ENCODE measurements at places on chromosomes 13 and 19.

- no peak for DNase-seq
Observed at GRCh38 chr13:66362485-66362884, 867.7 kb downstream of the PCDH9 start.

GRCh38 chr13:110425444-110425780 is 118.3 kb downstream of the COL4A2 start:
- DNase-seq = no peak

DNA sequence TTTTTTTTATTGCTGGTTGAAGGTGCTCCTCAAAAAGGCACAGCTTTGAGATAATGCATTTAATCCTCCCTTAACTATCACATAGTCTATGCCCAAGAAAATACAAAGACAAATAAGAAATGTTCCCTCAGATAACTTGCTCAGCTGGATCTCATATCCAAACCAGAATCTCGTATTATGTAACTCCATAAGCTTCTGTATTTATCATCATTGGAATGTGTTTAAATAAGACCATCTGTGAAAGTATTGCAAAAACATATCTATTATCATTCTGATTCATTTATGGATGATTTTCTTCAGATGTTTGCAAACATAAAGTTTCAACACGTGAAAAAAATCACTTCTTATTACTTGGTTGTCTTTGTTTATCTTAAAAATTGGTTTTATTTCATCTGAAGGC is 190.9 kb downstream of the IRS2 start:
- no peak for DNase-seq

DNA sequence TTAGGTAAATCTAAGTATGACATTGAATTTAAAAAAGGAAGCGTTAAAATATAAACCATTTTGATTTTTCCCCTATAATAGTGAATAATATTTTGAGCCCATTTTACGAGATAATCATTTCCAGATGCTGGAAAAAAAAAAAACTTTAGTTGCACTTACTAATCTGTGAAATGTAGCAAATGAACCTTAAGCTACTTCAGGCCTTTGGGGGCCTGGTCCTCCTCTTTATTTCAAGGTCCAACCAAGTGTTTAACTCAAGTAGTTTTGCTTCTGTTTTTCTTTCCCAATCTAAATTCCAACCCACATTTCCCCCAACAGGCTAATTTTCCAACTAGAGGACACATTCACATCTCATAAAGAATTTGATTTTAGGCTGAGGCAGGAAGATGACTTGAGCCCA is 101.2 kb downstream of the TNFRSF19 start:
- no peak for DNase-seq

DNA sequence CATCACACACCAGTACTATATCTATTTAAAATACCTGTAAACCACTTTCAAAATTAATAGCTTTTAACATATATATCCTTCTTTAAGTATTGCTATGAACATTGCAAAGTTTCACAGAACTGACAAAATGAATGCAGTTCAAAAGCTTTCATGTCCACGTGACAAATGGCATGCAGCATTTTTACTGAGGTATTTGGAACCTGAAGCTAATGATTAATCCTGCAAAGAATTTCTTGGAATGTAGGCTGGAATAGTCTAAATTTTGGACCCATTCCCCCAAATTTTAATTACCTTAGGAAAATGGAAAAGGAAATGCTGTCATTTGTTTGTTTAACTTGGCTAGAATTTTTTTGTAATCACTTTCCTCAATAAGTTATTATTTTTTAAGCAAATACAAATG is 423.8 kb upstream of the GPC6 start:
- DNase-seq = no peak

DNA sequence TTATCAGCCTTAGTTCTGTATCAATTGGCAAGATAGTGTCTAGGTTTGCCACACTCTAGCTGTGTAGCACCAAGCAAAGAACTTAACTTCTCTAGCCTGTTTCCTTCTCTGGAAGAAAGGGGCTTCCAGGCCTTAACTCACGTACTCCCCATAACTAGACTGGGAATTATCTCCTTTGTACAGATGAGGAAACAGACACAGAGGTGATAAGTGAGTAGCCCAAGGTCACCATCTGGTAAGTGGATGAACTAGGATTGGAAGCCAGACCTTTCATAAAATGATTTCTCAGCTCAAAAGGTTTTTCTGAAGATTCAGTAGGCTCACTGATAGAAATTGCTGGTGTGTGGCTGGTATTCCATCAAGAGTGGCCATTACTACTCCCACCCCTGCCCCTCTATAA is 3.1 kb downstream of the ZNF428 start:
- no peak for DNase-seq

DNA sequence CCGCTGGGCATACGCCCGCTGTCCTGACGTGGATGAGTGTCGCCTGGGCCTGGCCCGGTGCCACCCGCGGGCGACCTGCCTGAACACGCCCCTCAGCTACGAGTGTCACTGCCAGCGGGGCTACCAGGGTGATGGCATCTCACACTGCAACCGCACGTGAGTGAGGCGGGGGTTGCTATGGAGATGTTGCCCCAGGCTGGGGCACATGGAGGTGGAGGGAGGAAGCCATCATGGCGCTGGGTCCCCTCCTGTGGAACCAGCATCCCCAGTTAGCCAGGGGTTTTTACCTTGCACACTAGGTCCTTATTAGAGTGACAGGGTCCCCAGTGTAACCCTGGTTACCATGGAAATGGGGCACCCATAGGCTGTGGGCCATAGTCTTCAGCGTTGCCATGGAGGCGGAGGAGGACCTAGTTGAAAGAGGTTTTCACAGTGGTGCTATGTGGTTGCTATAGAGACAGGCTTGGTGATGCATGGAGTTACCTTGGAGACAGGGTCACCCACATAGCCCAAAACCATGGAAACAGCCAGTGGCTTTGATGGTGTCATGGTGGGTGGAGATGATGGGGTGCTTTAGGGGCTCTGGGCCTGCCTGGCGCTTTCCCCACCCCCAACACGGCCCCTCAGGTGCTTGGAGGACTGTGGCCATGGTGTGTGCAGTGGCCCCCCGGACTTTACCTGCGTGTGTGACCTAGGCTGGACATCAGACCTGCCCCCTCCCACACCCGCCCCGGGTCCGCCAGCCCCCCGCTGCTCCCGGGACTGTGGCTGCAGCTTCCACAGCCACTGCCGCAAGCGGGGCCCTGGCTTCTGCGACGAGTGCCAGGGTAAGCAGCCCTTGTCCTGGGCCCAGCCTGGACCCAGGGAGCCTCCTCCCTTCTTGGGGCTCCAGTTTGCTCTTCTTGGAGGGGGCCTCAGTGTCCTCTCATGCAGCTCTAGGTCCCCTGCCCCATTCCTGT is 27.1 kb downstream of the MEGF8 start:
- DNase-seq = no peak

- no peak for DNase-seq
Observed at GRCh38 chr13:100808330-100809128, 133.9 kb upstream of the TMTC4 start.

DNA sequence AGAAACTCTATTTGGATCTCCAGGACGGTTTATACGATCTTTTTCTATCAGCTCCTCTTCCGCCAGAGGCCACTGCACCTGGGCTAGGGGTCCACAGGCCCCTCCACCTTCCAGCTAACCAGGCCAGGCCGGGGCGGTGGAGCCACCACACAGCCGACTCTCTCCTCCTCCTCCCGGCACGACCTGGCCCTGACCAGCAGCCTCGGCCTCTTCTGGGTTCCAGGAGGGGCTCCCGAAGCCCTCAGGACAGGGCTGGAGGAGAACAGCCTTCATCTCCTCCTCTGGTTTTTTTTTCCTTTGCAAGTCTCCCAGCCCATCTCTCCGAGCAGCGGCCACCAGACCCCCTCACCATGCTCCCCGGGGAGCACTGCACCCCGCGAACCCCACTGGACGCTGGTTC is 17.1 kb downstream of the DPF1 start:
- no peak for DNase-seq

GRCh38 chr19:29858000-29858596 is 46.3 kb downstream of the CCNE1 start:
- peak; percentile 31 for DNase-seq

GRCh38 chr13:29140277-29140676 is 320.1 kb downstream of the MTUS2 start:
- DNase-seq = no peak

- no peak for DNase-seq
Observed at GRCh38 chr19:47283405-47284059, 8.8 kb downstream of the INAFM1 start.

GRCh38 chr13:34810996-34811395 is 131.1 kb upstream of the NBEA start:
- no peak for DNase-seq

- no peak for DNase-seq
Observed at GRCh38 chr13:31310786-31311185, 111.0 kb downstream of the B3GLCT start.

GRCh38 chr19:51887522-51888498 is at the start of gene ZNF577:
TSS of gene ZNF577 (minus strand) at chr19:51887951. CDS start at chr19:51880382, 7,569 bp downstream.
- DNase-seq = peak; percentile 53

DNA sequence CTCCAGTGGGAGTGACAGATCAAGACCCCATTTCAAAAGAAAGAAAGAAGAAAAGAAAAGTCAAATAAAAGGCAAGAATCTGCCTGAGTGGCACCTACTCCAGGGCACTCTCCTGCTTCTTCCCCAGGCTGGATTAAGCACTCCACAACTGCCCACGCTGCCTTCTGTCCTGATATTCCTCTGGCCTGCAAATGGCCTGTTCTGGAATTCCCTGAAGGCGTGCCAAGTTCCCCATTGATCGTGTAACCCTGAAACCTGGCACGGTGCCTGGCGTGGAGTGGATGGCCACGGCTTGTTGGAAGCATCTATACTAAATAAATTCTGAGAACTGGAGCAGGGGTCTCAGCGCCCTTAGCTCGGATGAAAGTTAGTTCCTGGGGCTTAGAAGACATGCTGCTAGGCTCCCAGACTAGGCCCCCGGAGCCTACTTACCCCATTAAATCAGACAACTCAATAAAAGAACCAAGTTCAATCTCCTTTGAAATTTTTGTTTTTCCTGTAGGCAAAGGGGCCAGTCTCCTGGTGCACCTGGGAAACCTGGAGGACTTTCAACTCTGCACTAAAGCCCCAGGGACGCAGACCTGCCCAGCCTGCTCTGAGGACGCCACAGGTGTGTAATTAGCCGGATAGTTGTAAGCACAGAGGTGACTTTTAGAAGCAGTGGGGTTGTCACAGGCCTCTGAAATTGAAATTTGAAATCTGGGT is 21.9 kb downstream of the ANKRD27 start:
- DNase-seq = no peak

- no peak for DNase-seq
Observed at GRCh38 chr13:47415048-47415447, 518.2 kb upstream of the HTR2A start.

- DNase-seq = no peak
Observed at GRCh38 chr13:44031555-44031954, 151.9 kb downstream of the LACC1 start.

- peak; percentile 21 for DNase-seq
Observed at GRCh38 chr13:50255639-50256038, 240.4 kb downstream of the KCNRG start.

GRCh38 chr13:30696278-30697176 is 38.8 kb upstream of the ALOX5AP start:
- no peak for DNase-seq

DNA sequence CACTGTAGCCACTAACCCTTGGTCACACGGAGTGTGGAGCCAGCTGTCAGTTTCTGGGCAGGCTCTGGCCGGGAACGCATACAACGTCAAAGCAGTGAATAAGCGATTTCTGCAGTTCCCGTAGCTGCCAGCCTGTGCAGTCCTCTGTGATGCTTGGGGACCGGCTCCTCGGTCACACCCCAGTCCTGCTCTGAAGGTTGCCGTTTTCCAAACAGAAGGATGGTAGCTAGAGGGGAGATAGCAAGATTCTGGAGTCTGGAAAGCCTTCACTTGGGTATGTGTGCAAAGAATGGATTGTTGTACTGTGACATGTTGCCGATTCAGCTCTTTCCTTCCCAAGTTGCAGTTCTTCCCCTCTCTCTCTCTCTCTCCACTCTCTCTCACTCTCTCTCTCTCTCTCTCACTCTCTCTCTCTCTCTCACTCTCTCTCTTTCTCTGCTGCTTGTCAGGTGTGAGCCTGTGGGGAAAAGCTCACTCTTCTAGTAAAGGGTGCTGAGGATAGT is 38.7 kb upstream of the C1QTNF9 start:
- peak; percentile 62 for DNase-seq

DNA sequence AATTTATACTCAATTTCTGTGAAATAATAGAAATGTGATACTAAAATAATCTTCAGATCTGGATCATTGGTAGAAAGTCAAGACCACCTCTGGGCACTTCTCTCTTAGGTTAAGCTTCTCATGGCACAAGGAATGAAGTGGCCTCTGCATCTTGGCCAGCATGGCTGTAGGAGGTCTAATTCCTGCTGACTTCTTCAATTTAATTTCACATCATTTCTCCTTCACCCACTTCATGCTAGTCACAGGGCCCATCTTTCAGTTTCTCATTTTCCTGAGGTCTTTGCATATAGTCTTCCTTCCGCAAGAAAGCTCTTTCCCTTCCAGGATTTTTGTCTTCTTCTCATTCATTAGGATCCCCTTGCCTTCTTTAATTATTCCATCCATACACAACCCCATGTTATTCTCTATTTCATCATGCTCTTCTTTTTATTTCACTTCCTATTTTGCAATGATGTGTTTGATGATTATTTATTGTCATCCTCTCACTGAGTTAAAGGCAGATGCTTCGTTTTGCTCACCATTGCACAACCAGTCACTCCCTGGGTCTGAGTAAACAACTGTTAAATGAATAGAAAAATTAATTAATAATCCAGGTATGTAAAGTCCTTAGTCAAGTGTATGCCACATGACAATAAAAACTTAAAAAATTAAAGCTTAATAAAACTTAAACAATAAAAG is 397.4 kb downstream of the SPRY2 start:
- DNase-seq = no peak
